ENCODE measurements at places on chromosomes 1 and 21. TPM values are rescaled to one million over a fixed set of nuclear protein-coding genes. Genes with fewer than 3 reads are reported as not detected.

Gene LCE2B
- total RNA-seq, result not detected

Gene OR2T33
- total RNA-seq, result not detected

DNA sequence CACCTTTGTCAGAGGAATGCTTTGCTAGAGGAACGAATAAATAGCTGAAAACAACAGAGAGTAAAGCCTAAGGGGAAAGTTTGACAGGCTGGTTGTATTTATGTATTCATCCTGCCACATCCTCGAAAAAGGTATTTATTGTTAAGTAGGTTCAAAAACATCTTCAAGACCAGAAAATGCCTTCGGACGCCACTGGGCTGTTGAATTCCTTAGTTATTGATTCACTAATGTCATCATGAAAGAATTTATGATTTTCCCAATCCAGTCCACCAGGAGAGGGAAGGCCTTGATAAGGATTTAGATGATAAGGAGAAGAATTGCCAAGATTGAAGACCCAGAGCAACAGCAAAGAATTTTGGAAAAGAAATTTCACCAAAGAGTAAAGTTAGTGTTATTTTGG lies 35.2 kb upstream of the MAB21L3 start:
- peak; percentile 41 for DNase-seq

- DNase-seq, result no peak
Measured at GRCh38 chr1:187411118-187411517, 582.4 kb downstream of the PLA2G4A start.

DNA sequence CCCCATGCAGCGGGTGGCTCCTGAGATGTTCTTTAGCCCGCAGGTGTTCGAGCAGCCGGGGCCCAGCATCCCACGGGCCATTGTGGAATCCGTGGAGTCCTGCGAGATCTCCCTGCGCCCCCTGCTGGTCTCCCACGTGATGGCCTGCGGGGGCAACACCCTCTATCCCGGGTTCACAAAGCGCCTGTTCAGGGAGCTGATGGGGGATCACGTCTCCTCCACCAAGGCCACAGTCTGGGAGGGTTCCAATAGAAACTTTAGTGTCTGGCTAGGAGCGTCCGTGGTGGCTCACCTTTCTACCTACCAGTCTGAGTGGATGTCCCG lies 71.0 kb downstream of the ACTL8 start:
- peak; percentile 94 for DNase-seq

GRCh38 chr1:15344800-15345704 lies 64.6 kb upstream of the EFHD2 start:
- peak; percentile 39 for DNase-seq

Data from osteoblast (primary cell).